ENCODE measurements at places on chromosomes 11 and 22.

DNA sequence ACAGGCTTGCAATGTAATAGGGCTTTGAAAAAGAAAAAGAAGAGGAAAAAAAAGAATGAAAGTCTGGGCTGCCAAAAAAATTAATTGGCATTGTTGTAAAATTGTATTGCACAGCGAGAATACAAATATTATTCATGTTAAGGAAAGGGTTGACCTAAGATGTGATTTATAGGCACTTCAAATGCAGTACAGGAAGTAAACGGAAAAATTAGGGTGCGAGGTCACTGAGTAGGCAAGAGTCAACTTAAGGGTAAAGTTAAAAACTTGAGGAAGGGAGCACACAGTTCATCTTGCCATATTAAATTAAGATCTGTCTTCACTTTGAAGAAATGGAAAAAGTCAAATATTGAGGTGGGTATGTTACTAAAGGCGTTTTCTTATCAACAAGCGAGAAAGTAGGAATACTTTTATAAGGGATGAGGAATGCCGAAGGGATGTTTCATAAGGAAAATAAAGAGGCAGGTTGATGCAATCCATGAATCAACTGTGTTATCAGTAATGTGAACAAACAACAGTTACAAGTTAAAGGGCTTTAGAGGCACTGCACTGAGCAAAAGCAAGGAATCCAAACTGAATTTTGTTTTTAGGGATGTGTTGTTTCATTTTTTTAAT lies 123.0 kb downstream of the WT1 start:
- DNase-seq, result no peak

DNA sequence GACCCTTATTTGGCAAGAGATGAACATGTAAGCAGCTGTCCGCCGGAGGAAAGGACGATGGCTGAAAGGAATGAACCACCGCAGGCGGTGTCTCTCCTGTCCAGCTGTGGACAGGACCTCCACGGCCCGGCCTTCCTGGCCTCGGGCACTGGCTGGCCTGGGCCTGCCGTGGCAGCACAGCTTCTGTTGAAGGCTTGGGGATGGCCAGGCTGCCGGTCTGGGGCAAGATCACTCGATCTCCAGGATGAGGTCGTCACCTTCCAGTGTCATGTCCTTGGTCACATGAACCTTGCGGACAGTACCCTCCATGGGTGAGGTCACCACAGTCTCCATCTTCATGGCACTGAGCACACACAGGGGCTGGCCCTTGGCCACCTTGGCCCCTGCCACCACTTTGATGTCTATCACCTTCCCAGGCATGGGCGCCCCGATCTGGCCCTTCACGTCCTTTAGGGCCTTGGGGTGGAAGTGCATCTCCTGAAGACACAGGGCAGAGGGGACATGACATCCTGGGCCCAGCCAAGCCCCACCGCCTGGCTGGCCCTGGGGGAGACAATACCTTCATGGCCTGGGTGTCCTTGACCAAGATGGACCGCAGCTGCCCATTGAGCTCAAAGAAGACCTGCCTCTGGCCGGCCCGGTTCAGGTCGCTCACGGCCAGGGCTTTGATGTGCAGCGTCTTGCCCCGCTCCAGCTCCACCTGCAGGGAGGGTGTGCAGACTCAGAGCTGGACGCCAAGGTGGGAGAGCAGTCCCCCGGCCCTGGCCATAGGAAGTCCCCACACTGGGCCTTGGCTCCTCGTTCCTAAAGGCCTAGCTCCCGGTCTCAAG lies 5.6 kb downstream of the RCE1 start:
- DNase-seq, result no peak

DNA sequence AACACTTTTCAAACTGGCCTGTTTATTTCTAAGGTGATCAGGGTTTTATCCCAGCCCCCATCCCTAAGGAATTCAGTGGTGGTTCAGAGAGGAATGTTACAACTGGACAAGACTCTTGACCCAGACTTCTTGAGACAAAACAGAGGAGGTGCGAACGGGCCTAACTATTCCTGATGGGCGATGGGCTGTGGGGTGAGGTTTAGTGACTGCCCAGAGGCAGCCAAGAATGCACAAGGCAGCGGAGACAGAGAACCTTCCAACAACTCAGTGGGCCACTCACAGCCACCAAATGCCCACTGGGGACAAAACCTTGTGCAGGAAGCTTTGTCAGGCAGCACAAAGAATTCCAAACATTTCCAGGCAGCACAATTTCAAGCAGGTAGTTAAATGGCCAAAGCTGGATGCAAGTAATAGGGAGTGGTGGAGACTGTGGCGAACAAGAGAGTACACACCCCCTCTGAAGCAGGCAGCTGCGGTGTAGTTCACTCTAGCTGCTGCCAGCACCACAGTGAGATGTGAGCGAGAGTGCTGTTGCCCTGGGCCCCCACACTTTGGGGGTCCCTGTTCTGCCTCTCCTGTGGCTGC lies 29.2 kb downstream of the SCUBE1 start:
- DNase-seq, result no peak

- no peak for DNase-seq
Measured at GRCh38 chr11:121110871-121111724, 10.1 kb downstream of the TECTA start.

GRCh38 chr22:32564170-32565001 lies 89.8 kb downstream of the FBXO7 start:
- DNase-seq, result no peak

DNA sequence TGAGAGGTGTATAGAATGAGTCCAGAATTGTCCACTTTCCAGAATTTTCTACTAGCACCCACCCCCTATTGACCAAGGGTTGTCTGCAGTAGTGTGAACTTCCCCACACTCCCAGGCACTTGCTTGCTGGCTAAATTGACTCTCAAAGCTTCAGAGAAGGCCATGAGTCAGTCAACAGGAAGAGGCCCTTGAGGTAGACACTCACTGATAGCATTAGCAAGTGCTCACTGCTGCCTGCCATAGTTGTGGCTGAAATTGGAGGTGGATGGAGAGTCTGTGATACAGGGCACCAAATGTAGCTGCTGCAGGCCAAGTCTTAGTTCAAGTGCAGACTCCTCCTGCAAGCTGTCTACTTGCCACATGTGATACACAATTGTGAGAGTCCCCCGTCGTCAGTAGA lies 156.8 kb downstream of the SPON1 start:
- no peak for DNase-seq

DNA sequence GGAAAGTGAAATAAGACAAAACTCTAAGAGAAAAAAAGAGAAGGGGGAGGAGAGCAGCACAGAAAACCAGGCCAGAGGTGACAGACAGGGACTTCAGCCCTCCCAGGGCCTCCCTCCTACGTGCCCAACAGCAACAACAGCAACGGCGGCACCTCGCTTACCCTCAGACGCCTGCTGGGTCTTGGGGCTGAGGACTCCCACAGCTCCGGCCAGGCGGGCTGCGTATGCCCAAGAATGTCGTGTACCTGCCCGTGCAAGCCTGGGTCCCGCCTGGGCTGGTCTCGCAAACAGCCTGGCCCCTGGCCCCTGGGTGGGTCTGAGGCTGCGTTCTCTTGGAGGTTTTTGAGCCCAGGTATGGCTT lies 30.5 kb downstream of the ARAP1 start:
- DNase-seq, result no peak

DNA sequence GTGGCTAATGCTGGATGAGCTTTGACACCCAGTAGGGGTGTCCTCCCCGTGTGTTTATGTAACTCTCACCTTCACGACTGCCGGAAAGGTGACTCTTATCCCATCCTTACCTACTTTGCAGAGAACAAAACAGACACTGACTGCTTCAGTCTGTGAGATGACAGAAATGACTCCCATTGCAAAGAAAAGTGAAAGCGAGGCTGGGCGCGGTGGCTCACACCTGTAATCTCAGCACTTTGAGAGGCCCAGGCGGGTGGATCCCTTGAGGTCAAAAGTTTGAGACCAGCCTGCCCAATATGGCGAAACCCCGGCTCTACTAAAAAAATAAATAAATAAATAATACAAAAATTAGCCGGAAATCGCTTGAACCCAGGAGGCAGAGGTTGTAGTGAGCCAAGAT lies 106.4 kb upstream of the ANO1 start:
- no peak for DNase-seq

- no peak for DNase-seq
Measured at GRCh38 chr11:90309693-90310092, 86.8 kb upstream of the CHORDC1 start.

GRCh38 chr22:46916886-46917770 lies 154.7 kb downstream of the TBC1D22A start:
- no peak for DNase-seq

- no peak for DNase-seq
Measured at GRCh38 chr11:45924036-45924915, 1.8 kb downstream of the LARGE2 start.

GRCh38 chr11:10565493-10565892 lies 3.0 kb downstream of the LYVE1 start:
- DNase-seq, result no peak

- DNase-seq, result no peak
Measured at GRCh38 chr22:41350087-41350486, 31.7 kb upstream of the TEF start.

DNA sequence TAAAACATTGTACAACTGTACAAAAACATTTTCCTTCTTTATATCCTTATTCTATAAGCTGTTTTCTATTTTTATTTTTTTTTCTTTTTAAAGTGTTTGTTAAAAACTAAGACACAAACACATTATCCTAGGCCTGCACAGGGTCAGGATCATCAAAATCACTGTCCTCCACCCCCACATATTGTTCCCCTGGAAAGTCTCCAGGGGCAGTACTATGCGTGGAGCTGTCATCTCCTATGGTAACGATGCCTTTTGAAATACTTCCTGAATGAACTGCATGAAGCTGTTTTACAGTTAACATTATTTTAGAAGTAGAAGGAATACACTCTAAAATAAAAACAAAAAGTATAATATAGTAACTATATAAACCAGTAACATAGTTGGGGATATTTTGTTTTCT lies 67.2 kb downstream of the ZC3H12C start:
- DNase-seq, result no peak
